ENCODE measurements at places on chromosomes 2 and 18. TPM values are rescaled to one million over a fixed set of nuclear protein-coding genes. Genes with fewer than 3 reads are reported as not detected.

CDK5R2 gene
- not detected for total RNA-seq

HAUS1 gene
- 21.6 TPM for total RNA-seq

COL5A2 gene
- total RNA-seq, result 19.7 TPM

NPPC gene
- not detected for total RNA-seq

SERTAD2 gene
- total RNA-seq, result 43.1 TPM

ALPI gene
- total RNA-seq, result not detected

CPLX4 gene
- total RNA-seq, result not detected

C2orf78 gene
- not detected for total RNA-seq

TLX2 gene
- not detected for total RNA-seq

GALNT5 gene
- total RNA-seq, result not detected

CCDC102B gene
- 5.5 TPM for total RNA-seq

REG1B gene
- total RNA-seq, result not detected

TXNDC9 gene
- 19.7 TPM for total RNA-seq

KIF1A gene
- total RNA-seq, result 1.0 TPM

AKAIN1 gene
- total RNA-seq, result not detected

CSRNP3 gene
- 0.84 TPM for total RNA-seq

SLC30A3 gene
- total RNA-seq, result not detected

OTOS gene
- total RNA-seq, result not detected

MYOM1 gene
- 1.4 TPM for total RNA-seq

DNER gene
- 0.41 TPM for total RNA-seq

CROCC2 gene
- total RNA-seq, result 1.1 TPM

RALBP1 gene
- total RNA-seq, result 64.6 TPM

LCT gene
- total RNA-seq, result not detected

MYO5B gene
- 6.0 TPM for total RNA-seq

Data from spleen (tissue), 13 donors.